Activated CD8-positive, alpha-beta memory T cell treated with anti-CD3 and anti-CD28 coated beads for 36 hours (primary cell): ENCODE measurements at places on chromosomes 5 and 9. TPM values are rescaled to one million over a fixed set of nuclear protein-coding genes. Genes with fewer than 3 reads are reported as not detected.

Gene DAB2IP
- 0.38 TPM for total RNA-seq

Gene GFI1B
- total RNA-seq: not detected

Gene FOXD4L4
- 0.11 TPM for total RNA-seq

Gene IL9
- 9.6 TPM for total RNA-seq

Gene BSPRY
- total RNA-seq: 5.0 TPM

Gene KCNN2
- not detected for total RNA-seq

Gene SLC4A9
- total RNA-seq: not detected

Gene OR1Q1
- not detected for total RNA-seq

Gene SPATA31D4
- not detected for total RNA-seq

Gene QSOX2
- total RNA-seq: 17.8 TPM

Gene SPINK7
- not detected for total RNA-seq

Gene F12
- 12.0 TPM for total RNA-seq

Gene TBC1D9B
- total RNA-seq: 98.1 TPM

Gene KIF4B
- not detected for total RNA-seq

Gene SLC6A18
- not detected for total RNA-seq

Gene AMBP
- not detected for total RNA-seq

Gene CCNJL
- 0.13 TPM for total RNA-seq

Gene CENPP
- 21.5 TPM for total RNA-seq
